ENCODE measurements at places on chromosomes 5 and 9.

- DNase-seq = no peak
Measured at GRCh38 chr9:107142430-107142829, 140.6 kb upstream of the RAD23B start.

DNA sequence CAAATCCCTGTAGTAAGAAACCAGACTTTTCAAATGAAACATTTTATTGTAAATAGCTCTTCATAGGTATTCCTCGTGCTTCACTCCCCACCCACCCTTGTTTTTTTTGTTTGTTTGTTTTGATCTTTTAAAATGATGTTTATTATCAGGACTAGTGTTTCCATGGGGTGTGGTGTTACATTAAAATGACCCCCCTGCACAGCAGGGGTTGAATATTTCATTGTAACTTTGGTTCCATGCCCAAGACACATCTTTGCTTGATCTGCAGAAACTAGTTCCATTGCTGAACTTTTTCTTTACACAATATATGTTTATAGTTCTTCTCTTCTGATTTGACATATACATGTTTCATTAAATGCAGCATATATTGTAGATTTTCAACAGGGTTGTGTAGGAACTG lies 81.3 kb upstream of the DPYSL3 start:
- no peak for DNase-seq

GRCh38 chr5:135033901-135034235 lies at the start of gene PITX1:
PITX1 (minus strand) TSS chr5:135034228; CDS start chr5:135033881, 347 bp downstream.
- DNase-seq = no peak

DNA sequence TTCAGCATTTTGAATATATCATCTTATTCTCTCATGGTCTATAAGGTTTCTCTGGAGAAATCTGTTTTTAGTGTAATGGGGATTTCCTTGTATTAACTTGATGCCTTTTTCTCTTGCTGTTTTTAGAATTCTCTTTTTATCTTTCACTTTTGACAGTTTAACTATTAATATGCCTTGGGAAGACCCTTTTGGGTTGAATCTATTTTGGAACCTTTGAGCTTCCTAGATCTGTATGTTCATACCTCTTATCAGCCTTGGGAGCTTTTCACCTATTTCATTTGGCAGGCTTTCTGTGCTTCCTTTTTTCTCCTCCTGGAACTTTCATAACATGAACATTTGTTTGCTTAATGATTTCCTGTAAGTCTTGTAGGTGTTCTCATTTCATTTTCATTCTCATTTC lies 22.2 kb downstream of the RCL1 start:
- DNase-seq = no peak

DNA sequence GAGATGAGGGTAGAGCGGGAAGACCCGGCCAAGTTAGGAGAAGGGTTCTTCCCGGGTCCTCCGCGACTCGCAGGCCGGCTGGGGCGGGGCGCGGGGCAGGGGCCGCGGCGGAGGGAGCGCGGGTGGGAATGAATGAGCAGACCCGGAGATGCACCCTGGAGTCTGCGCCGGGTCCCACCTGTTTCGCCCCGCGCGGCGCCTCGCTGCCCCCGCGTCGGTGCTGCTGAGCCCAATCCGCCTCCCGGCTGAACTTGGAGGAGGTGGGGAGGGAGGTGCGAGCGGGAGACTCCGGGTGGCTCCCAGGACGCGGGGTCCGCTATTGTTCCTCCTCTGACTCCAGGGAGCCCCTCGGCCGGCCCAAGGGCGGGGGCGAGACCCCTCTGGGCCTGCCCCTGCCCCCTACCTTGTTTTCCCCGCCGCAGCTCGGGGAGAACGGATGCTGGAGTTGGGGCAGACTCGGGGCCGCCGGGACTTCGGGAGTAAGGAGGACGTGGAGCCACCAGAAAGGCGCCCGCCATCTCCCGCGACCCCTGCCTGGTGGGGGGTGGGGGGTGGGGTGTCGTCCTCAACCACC lies 659 bp downstream of the RAI14 start:
- no peak for DNase-seq

- DNase-seq = no peak
Measured at GRCh38 chr5:148911386-148911785, 85.0 kb downstream of the ADRB2 start.

- no peak for DNase-seq
Measured at GRCh38 chr5:21219251-21219650, 1231.3 kb upstream of the CDH18 start.

DNA sequence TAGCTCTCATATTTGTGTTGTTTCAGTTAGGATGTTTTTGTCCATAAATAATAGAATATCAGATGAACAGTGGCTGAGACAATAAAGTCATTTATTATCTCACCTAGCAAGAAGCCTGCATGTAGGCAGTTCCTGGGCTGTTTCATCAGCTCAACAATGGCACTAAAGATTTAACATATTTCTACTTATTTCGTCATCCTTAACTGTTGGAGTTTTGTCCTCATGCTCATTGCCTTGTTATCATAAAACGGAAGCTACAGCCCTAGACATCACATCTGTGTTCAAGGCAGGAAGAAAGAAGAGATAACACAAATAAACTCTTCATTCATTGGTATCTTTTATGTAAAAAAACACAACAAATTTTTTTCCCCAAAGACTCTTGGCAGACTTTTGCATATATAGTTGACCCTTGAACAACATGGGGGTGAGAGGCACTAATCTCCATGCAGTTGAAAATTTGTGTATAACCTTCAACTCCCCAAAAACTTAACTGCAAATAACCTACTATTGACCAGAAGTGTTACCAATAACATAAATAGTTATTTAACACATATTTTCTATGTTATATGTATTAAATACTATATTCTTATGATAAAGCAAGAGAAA lies 277.2 kb upstream of the ADRA1B start:
- DNase-seq = no peak

- DNase-seq = no peak
Measured at GRCh38 chr5:149804478-149805450, 74.7 kb downstream of the PPARGC1B start.

DNA sequence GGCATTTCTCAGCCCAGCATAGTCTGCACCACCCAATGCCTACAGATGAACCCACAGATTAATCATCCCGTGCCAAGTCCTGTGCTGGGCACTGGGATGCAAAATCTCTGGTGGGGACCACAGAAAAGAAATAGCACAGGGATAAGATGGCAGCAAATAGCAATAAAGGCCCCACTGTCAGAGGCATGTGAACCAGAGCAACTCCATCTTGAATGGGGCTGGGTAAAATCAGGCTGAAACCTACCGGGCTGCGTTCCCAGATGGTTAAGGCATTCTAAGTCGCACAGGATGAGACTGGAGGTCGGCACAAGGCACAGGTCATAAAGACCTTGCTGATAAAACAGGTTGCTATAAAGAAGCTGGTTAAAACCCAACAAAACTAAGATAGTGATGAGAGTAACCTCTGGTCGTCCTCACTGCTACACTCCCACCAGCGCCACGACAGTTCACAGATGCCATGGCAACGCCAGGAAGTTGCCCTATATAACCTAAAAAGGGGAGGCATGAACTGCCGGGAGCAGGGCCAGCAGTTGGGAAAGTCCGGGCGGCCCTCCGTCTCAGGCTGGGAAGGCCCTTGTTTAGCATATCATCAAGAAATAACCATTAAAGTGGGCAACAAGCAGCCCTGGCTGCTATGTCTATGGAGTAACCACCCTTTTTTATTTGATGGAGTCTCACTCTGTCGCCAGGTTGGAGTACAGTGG lies 65.2 kb downstream of the C9orf50 start:
- DNase-seq = no peak

GRCh38 chr5:99349787-99350186 lies 421.0 kb upstream of the CHD1 start:
- DNase-seq = no peak

All from caudate nucleus (tissue), 63 donors.